ENCODE measurements at places on chromosomes 1 and 21.

- no peak for DNase-seq
Observed at GRCh38 chr1:43435146-43436145, 18.3 kb downstream of the HYI start.

DNA sequence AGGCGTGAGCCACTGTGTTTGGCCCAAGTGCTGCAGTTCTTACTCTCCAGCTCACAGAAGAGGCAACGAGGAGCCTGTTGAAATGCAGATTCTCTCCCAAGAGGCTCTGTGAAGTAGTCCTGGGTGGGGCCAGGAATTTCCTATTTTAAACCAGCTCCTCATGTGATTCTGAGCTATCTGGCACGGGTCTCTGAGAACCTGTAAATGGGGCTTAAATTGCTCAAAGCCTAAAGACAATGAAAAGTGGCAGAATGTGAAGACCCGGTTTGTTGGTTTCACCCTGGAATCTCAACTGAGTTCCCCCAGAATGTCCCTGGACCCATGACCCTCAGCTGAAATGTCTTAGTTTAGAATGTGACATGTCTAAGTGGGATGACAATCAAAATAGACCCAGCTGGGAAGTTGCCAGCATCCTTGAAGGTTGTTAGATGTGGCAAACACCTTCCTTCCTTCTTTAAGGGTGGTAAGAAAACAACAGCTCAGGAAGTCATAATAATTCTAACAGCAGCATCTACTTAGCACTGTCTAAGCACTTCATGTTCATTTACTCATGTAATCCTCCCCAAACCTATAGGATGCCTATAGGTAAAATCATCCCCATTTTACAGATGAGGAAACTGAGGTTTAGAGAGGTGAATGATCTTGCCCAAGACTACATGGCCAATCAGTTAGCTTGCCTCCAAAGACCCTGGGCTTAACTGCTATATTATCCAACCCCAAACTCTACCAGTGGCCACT, 20.9 kb upstream of the ATP5PO start:
- DNase-seq: peak; percentile 76

- DNase-seq: no peak
Observed at GRCh38 chr1:25797939-25798338, 2.1 kb upstream of the SELENON start.

DNA sequence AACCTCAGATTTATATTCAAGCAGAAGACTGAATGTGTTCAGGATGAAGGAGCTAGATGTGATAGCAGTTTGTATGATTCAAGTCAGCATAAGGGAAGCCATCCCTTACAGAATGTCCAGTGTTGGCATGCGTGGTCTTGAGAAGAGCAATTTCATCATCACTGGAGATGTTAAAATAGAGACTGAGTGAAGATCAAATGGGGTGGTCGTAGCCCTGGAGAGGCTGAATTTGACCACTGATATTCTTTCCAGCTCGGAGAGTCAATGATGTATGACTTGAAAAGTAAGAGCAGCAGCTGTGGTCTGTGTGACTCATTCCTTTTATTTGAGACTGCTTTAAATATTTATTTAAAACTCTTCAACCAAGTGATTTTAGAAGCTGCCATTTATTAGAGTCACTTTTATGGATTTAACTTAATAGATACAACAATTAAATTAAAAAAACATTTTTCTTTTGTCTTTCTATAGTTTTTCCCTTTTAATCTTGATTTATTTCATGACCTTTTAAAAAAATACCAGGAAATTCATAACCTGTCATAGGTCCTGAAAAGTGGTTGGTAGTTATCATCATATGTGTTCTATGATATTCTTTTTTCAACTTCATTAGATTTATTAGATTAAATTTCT, 15.5 kb downstream of the FMN2 start:
- DNase-seq: no peak

GRCh38 chr1:81695741-81696140, 105.0 kb upstream of the ADGRL2 start:
- DNase-seq: no peak

DNA sequence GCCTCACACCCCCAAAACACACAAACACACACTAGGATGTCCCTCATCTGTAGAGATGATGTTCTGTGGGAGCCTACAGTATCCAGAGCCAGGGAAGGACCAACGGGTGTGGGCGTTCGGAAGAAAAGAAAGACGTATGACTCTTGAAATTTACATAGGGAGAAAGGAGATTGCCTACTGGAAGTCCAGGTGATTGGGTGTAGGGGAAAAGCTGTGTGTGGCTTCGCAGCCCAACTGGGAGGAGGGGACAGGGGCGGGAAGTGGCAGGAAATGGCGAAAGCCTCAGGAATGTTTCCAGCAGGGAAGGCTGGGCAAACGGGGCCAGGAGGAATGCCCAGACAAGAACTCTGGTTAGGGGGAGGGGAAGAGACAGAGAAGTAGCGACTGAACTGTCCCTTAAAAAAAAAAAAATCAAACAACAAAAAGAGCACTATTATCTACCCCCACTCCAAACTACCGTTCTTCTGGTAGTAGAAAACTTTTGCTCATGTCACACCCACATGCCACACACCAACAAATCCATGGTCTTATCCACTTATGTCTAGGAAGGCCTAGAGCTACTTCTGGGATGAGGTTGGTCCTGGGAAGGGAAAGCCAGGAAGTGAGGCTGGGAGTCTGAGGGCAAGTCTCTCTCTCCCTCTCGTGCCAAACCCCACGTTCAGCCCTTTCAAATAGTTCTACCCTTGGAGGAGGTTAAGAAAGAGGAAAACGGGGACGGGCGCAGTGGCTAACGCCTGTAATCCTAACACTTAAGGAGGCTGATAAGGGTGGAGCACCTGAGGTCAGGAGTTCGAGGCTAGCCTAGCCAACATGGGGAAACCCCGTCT, 1.8 kb upstream of the CKS1B start:
- DNase-seq: no peak

DNA sequence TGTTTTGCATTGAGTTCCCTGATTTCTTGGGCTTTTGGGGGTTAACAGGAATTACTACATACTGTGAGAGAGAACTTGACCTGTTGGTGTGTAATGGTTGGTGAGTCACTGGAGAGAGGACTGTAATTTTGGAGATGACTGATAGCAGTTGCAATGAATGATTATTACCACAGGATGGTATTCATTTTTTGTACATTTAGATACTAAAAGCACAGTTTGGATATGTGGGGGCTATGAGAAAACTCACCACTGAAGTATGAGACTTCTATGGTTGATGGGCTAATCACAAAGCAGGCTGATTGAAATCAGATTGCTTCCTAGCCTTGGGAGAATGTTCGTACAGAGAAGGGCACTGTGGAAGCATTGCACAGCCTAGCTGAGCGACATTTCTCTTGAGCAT, 1571.3 kb upstream of the PRMT6 start:
- DNase-seq: no peak

GRCh38 chr1:1239614-1240347, 6.7 kb downstream of the C1QTNF12 start:
- no peak for DNase-seq
